Activated gamma-delta T cell treated with Interleukin-2 at 50 U/mL for 16 hours (primary cell): ENCODE measurements at places on chromosomes 7 and 10.

DNA sequence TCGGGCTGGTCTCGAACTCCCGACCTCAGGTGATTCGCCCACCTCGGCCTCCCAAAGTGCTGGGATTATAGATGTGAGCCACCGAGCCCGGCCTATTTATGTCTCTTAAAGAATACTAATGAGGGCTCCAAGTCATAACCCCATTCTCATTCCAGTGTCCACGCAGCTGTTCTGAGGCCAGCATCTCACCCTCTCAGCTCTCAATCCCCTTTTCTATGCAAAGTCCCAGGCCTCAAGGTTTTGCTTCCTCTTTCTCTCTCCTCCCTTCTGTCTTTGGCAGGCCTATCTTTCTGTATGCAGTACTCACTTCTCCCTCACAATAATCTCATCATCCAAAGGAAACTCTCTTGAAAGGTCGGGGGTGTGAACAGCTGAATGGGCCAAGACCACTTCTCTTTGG is 28.0 kb upstream of the VSIR start:
- no peak for DNase-seq

DNA sequence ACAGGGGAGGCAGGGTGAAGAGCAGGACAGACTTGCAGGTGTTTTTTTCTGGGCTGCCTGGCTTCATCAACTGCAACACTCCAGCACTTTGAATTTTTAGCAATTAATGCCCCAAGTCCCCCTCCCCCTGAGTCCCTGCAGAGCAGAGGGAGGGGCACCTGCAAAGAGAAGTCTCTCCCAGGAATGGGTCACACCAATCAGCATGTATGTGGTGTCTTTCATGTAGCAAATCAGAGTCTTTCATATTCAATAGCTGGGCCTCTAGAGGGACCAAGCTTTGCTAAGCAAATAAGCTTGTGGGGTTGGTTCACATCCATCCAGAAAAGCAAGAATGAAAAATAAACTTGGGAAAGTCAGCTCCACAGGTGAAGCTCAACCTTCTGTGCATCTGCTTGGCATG is 90.7 kb downstream of the PARP12 start:
- DNase-seq = no peak

DNA sequence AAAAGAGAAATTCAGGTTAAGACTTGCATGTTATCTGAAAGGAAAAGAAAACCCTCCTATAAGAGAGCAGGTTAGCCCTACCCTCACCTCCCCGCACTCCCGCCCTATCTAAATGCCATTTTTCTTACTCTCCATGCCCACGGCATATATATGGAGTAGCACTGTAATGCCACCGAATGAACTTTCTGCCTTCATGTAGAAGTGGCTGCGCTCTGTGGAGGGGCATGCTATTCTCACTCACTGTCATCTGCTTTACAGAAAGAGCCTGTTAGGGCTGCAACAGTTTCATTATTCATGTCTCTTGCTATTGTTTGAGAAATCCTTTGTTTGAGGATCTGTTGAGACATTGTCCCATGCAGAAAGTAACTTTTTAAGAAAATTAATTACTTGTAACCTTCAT is 1190.6 kb downstream of the SORCS1 start:
- no peak for DNase-seq

DNA sequence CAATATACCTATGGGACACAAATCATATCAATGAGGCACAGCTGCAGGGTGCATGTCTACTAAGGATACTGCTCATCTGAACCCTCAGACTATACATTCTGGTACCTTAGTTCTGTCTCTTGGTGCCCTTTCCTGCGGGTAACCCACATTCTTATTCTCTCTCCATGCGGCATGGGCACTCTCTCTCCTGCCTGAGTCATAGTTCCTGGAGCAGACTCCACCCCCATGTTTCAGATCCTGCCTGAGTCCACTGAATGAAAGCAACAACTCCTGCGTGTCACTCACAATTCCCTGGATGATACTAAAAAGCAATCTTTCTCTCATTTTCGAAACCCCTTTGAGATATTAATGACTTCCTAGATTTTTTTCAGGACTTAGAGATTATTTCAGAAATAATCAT is 653.1 kb upstream of the C7orf33 start:
- no peak for DNase-seq

GRCh38 chr7:90715067-90715466 is 118.9 kb downstream of the CDK14 start:
- no peak for DNase-seq

- DNase-seq = no peak
Measured at GRCh38 chr10:89114846-89115625, 92.1 kb downstream of the CH25H start.
